ENCODE measurements at places on chromosomes 1 and 21.

- DNase-seq, result no peak
These were observed 58.9 kb downstream of the FBXO2 start for GRCh38 chr1:11595285-11595684.

GRCh38 chr1:67230539-67230938, 64.3 kb downstream of the IL23R start:
- DNase-seq, result no peak

- DNase-seq, result peak; percentile 25
These were observed 68.5 kb upstream of the GADD45A start for GRCh38 chr1:67616394-67616985.

DNA sequence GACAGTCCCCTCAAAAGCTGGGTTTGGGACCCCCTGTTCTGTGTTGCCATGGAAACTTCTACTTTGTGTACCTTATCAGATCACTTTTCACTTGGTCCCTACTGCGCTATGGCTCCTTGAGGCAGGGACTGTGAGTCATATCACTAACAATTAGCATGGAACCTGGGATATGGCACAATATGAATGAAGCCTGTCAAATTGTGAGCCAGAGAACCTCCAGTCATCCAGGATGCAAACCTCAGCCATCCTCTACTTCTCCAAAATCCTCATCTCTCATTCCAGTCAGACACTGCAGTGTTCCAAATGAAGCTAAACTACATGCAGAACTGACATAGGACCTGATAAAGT, 11.2 kb upstream of the CAPZB start:
- no peak for DNase-seq

GRCh38 chr1:114369930-114370329, 141.1 kb downstream of the TRIM33 start:
- no peak for DNase-seq

GRCh38 chr1:53470155-53470554, 11.0 kb downstream of the DMRTB1 start:
- peak; percentile 60 for DNase-seq

GRCh38 chr1:231236938-231237337, 4.1 kb upstream of the GNPAT start:
- no peak for DNase-seq

GRCh38 chr1:65229201-65229600, 80.1 kb upstream of the DNAJC6 start:
- DNase-seq, result no peak

DNA sequence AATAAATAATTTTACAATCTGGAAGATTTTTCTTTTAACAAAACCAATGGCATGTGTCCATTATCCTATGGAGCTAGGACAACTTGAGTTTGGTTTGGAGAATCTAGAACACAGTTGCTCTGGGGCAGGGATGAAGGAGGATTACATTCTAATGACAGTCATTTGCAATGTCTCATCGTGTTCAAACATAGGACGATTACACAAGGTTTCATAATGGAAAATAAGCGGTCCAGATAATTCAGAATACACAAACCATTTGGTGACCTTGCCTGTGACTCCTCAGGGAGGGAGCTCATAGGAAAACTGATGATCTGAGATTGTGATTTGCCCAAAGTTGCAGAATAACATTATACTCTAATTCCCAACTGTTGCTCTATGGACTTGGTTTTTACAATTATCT, 27.6 kb upstream of the RGL1 start:
- DNase-seq, result no peak

DNA sequence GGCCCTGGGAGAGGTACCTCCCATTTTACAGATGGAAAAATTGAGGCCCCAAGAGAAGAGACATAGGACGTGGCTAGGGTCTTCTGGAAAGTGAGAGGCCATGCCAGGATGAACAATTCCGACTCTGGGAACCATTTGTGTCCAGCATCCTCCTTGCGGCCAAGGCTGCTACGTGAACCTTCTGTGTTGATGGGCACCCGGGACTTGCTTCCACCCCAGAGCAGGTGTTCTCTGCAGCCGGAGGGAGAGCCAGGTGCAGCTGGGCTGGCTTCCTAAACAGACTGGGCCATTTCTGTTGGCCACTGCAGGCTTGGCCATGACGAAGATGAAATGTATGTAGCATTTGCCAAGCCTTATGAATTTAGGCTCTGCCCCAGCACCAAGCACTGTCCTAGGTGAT, 118.9 kb downstream of the PRDM2 start:
- DNase-seq, result no peak

- DNase-seq, result no peak
These were observed 12.8 kb downstream of the RRP15 start for GRCh38 chr1:218297867-218298266.

- DNase-seq, result peak; percentile 68
These were observed 12.2 kb upstream of the AXDND1 start for GRCh38 chr1:179353546-179353945.

- DNase-seq, result no peak
These were observed 11.6 kb downstream of the PEF1 start for GRCh38 chr1:31633117-31633516.

GRCh38 chr1:1318131-1318652, 6.3 kb downstream of the INTS11 start:
- peak; percentile 93 for DNase-seq

GRCh38 chr1:65147424-65148177, 402 bp upstream of the AK4 start:
- no peak for DNase-seq

- DNase-seq, result no peak
These were observed 2.6 kb downstream of the SUMO3 start for GRCh38 chr21:44815225-44815624.

- peak; percentile 53 for DNase-seq
These were observed 832 bp downstream of the CCSAP start for GRCh38 chr1:229341774-229342655.

GRCh38 chr1:203229471-203230135, at the start of gene CHIT1:
TSS of gene CHIT1 (minus strand) at chr1:203229673. CDS start at chr1:203229636, 37 bp downstream.
- DNase-seq, result no peak

DNA sequence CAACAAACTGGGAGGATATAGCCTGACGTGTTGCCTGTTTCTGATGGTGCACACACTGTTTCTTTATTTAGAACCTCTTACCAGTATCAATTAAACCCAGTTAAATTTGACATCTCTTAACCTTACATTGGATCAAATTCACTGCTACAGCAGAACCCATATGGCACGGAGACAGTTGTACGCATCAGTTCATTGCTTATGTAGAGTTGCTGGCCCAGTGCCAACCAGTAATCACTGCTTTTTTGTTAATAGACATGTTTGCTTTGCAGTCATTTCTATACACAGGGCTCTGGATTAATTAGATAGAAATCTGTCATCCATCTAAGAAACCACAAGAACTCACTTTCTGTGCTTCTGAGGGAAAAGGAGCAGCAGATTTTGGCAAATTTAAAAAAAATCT, 154.0 kb downstream of the RWDD3 start:
- no peak for DNase-seq

DNA sequence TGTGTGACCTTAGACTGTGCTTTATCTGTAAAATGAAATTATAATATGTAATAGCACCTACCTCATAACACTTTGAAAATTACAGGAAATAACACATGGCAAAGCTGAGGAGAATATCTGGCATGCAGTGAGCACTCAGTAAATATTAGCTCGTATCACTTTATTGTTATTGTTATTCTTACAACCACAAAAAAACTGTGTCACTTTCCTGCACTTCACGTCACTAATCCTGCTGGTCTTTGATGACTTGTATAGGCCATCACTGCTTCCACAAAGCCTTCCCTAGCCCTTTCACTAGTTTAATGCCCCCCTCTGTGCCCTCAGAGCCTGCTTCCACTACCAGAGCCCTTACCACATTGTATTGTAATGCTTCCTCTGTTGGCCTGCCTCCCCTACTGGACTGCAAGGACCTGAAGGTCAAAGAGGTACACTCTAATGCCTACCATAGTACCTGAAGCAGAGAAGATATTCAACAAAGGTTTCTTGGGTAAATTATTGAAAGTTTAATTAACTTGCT, 231.6 kb downstream of the NFIA start:
- DNase-seq, result no peak

GRCh38 chr21:35084869-35085268, 35.8 kb upstream of the RUNX1 start:
- DNase-seq, result peak; percentile 99

DNA sequence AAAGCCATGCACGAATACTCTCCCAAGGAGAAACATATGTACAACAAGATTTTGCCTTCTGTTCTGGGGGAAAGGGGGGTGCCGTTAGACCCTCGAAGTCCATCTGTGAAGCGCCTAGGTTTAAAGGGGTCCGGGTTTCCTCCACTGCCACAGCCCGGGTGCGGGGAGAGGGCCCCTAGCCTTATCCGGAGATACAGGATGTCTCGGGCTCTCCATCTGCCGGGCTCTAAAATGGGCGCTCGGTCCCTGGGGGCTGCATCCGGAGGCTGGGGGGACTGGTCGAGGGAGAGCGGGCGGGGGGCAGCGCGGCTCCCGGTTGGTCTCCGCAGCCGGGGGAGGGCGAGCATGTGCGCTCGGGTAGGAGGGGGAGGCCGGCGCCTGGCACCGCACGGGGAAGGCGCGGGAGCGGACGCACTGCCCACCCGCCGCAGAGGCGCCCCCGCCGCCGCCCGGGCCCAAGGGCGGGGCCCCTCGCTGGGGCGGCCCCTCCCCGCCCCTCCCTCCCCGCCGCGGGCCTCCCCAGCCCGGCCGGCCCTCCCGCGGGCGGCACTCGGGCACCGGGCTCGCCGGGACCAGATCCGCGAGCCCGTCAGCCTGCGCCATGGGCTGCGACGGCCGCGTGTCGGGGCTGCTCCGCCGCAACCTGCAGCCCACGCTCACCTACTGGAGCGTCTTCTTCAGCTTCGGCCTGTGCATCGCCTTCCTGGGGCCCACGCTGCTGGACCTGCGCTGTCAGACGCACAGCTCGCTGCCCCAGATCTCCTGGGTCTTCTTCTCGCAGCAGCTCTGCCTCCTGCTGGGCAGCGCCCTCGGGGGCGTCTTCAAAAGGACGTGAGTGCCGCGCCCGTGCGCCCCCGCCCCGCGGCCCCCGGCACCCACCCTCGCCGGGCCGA, 63.1 kb downstream of the ELK4 start:
- DNase-seq, result no peak

GRCh38 chr21:29349702-29350101, 51.0 kb downstream of the BACH1 start:
- no peak for DNase-seq

Measured in astrocyte (in vitro differentiated cells and primary cell).